CD4-positive, alpha-beta memory T cell (primary cell): ENCODE measurements at places on chromosomes 3 and 15.

DNA sequence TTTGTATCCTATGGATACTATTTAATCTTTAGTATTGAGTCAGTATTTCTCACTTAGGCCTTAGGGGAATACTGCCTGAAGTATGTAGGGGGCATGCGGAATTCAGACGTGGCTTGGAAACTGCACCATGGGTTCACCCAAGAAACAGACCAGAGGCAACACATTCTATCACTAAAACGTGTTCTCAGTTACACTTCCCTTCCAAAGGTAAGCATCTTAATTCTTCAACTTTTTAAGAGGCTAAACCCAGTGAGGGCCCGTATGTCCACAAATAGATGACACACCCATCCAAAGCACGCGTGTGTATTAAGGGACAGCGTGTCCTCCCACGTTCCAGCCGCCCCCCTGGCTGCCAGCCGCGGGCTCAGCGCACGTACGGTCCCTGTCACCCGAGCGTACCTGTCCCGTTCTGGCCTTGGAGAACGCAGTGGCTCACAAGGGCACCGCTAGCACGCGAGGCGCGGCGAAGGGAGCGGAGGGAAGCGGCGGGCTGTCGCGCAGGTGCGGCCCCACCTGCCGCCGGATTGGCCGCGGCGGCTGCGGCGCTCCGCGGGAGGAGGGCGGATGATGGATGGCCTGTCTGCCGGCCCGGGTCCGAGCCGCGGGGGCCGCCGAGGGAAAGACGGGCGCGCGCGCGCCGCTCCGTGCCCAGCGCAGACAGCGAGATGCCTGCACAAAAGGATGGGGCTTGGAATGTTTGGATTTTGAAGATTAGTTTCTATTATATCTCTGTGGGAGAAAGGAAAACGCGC, 1003.9 kb upstream of the NR2F2 start:
- DNase-seq = no peak

- DNase-seq = peak; percentile 2
Observed at GRCh38 chr15:38072348-38073177, 138.1 kb downstream of the TMCO5A start.

GRCh38 chr3:57078635-57079473, 18.4 kb downstream of the SPATA12 start:
- peak; percentile 7 for DNase-seq

DNA sequence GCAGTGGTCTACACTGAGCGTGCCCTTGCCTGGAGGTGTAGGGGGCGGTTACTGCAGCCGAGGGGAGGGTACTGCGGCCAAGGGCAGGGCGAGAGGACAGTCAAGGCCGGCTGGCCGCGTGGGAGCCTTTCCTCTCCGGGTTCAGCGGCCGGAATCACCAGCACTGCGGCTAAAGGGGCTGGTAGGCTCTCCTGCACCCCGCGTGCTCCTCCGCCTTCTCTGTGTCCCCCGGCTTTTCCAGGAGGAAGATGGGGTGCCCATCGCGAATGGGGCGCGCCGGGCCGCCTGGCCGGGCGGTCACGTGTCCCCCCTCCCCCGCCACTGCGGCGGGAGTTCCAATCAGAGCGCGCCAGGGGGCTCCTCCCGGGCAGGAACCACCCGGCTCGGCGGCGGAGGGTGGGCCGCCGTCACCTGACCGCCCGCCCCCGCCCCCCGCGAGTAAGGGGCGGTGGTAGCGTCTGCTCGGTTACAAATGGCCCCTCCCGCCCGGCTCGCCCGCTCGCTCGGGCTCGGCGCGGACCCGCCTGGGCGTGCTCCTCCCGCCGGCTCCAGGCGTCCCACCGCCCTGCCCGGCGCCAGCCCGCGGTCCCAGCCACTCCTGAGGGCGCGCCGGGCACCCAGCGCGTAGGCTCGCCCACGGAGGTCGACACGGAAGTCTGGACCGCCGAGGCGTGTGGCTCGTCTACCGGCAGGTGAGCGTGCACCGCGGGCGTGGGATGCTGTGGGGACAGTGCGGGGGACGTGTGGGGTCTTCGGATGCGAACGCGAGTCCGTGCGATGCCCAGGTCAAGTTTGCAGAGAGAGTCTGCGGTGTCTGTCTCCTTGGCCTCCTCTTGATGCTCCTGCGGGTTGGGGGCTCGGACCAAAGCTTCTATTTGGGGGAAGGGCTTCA, 242.6 kb upstream of the TOPAZ1 start:
- DNase-seq = no peak

DNA sequence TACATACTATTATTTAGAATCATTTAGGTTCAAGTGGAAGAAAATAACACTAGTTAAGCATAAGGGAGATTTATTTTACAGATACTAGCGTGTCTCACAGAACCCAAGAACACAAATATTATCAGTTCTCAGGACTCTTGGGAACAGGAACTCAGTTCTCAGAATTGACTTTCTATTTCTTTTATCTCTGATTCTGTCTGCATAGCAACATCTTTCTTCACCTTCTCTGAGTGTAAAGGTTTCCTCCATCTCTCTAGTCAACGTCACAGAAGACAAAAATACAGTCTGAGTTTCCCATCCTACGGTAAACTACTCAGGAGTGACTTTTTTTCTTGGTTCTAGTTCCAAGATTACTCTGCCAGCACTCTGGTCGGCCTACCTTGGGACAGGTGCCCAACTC, 220.0 kb downstream of the SV2B start:
- DNase-seq = no peak

- no peak for DNase-seq
Observed at GRCh38 chr3:13598201-13598600, 49.3 kb downstream of the FBLN2 start.

GRCh38 chr15:38961456-38961855, 396.8 kb upstream of the RASGRP1 start:
- no peak for DNase-seq

DNA sequence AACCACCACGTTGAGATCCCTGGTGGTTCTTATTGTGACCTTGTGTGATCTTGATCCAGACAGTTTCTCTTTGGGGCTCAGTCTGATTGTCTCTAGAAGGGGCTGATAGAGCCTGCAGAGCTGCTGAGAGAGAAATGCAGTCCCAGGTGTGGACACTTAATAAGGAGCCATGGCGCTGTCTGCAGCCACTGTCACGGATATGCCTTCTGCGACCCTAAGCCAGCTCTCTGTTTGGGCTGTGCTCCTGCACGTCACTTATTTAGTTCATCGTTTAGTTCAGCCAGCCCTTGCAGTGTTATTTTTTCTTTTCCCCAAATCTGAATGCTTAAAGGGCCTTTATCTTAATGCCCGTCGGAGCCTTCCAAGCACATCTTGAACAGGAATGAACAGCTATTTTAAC, 12.0 kb downstream of the SLC6A1 start:
- no peak for DNase-seq

- no peak for DNase-seq
Observed at GRCh38 chr3:47476330-47476626, 537 bp upstream of the SCAP start.

DNA sequence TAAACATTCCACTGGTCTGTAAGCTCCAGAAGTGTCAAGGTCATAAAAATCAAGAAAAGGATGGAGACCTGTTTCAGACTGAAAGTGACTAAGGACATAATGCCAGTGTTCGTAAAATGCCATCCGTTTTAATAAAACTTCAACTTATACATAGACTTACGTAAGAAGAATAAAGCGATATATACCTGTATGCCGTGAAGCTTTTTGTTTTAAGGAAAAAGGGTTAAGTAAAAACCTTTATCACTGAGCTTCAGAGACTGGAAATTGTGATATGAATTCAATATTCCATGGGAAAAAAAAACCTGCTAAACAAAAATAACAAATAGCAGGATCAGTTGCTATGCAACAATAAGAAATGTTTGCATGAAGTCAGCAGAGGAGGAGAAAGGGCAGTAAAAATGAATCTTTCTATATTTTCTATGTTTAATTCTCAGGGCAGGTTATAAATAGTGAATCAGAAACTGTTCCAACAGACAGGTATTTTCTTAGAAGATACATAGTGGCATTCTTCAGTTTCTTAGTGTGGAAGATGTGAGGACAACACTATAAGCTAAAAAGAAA, 42.5 kb downstream of the CHSY1 start:
- no peak for DNase-seq
